ENCODE measurements at places on chromosomes 2 and 18. TPM values are rescaled to one million over a fixed set of nuclear protein-coding genes. Genes with fewer than 3 reads are reported as not detected.

- no peaks in the 10 kb centered on the region for H3K27me3 ChIP-seq
- no peak for DNase-seq
- no peaks in the 10 kb centered on the region for H3K36me3 ChIP-seq
- no peak overlapping the region for H3K27ac ChIP-seq
Observed at GRCh38 chr18:45456090-45457021, 158.9 kb upstream of the SLC14A2 start.

- no peaks in the 10 kb centered on the region for H3K4me1 ChIP-seq
- H3K27ac ChIP-seq, result no peak overlapping the region
- H3K36me3 ChIP-seq, result no peaks in the 10 kb centered on the region
- DNase-seq, result no peak
- H3K4me3 ChIP-seq, result no peak overlapping the region
Observed at GRCh38 chr18:7002107-7002506, 115.5 kb downstream of the LAMA1 start.

Gene UNC50
- total RNA-seq, result 32.7 TPM

GRCh38 chr18:11851806-11852337, 659 bp downstream of the CHMP1B start:
- H3K4me1 ChIP-seq, result peaks cover 29% of the 10 kb centered on the region
- DNase-seq, result peak; percentile 68
- H3K27ac ChIP-seq, result peak overlapping the region; percentile 99
- peaks cover 7% of the 10 kb centered on the region for H3K27me3 ChIP-seq
- peaks cover 10% of the 10 kb centered on the region for H3K36me3 ChIP-seq
- H3K4me3 ChIP-seq, result peak overlapping the region; percentile 99

DNA sequence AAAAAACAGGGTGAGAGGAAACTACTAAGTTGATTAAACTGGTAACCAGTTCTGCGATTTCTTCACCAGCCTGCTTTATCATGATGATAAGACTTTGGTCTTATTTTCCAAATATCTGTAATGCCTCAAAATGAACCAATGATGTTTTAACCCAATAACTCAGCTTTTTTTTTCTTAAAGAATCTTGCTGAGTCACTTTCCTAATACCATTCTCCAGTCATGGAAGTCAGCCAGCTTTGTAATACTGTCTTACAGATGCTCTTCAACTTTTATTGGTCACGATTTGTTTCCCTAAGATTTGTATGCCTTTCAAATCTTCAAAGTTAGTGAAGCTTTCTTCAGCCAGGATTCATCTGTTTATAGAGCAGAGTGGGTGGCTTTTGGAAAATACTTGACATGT, 47.7 kb upstream of the SMIM21 start:
- H3K36me3 ChIP-seq, result no peaks in the 10 kb centered on the region
- H3K4me1 ChIP-seq, result no peaks in the 10 kb centered on the region
- peaks cover 2% of the 10 kb centered on the region for H3K27me3 ChIP-seq
- no peak overlapping the region for H3K4me3 ChIP-seq
- no peak overlapping the region for H3K27ac ChIP-seq

DNA sequence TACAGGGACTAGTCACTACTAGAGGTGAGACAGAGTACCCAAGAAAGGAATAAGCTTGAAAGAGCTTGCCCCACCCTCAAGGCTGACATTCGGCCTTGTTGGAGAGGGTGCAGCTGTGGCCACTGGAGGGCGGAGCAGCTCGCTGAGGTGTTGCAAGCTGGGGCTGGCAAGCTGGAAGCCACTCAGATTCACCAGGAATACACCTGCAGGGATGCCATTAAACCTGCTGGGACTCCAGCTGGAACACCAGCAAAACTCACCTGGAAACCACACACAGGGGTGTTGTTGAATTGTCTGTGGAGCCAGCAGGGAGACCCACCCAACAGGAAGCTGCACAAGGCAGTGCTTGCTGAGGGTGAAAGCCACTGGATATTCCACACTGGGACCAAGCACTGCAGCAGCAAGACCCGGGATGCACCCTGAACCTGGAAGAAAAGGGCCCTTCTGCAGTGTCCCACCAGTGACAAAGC, 26.1 kb downstream of the KCTD18 start:
- no peaks in the 10 kb centered on the region for H3K27me3 ChIP-seq
- H3K4me1 ChIP-seq, result peaks cover 35% of the 10 kb centered on the region
- H3K27ac ChIP-seq, result no peak overlapping the region
- H3K36me3 ChIP-seq, result peaks cover 16% of the 10 kb centered on the region
- no peak overlapping the region for H3K4me3 ChIP-seq

GRCh38 chr2:111670776-111671175, 213.2 kb downstream of the ANAPC1 start:
- H3K36me3 ChIP-seq, result no peaks in the 10 kb centered on the region
- peaks cover 18% of the 10 kb centered on the region for H3K27me3 ChIP-seq
- H3K27ac ChIP-seq, result no peak overlapping the region
- H3K4me1 ChIP-seq, result peaks cover 9% of the 10 kb centered on the region
- no peak overlapping the region for H3K4me3 ChIP-seq

Gene FASTKD2
- 15.7 TPM for total RNA-seq

- no peak for DNase-seq
- H3K4me3 ChIP-seq, result no peak overlapping the region
Observed at GRCh38 chr18:64747803-64748202, 598.9 kb upstream of the LINC00305 start.

GRCh38 chr2:47173986-47174732, 19.1 kb upstream of the STPG4 start:
- H3K4me1 ChIP-seq, result peaks cover 58% of the 10 kb centered on the region
- peak overlapping the region; percentile 94 for H3K4me3 ChIP-seq
- H3K27me3 ChIP-seq, result peaks cover 2% of the 10 kb centered on the region
- peak overlapping the region; percentile 95 for H3K27ac ChIP-seq

GRCh38 chr2:20050104-20050645, 1.3 kb downstream of the LAPTM4A start:
- peak; percentile 49 for DNase-seq
- no peak overlapping the region for H3K4me3 ChIP-seq
- peaks cover 2% of the 10 kb centered on the region for H3K36me3 ChIP-seq
- H3K27me3 ChIP-seq, result peaks cover 7% of the 10 kb centered on the region
- no peak overlapping the region for H3K27ac ChIP-seq

DNA sequence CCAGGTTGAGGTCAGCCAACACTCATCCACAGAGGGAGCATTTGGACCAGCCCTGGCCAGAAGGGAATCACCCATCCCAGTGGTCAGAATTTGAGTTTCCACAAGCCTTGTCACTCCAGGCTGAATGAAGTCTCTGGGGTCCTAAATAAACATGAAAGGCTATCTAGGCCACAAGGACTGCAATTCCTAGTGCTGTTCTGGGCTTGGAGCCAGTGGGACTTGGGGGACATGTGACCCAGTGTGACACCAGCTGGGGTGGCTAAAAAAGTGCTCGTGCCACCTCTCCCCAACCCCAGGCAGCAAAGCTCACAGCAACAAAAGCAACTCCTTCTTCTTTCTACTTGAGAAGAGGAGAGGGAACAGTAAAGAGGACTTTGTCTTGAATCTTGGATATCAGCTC, 91.7 kb downstream of the MDH1 start:
- H3K4me3 ChIP-seq, result no peak overlapping the region
- peaks cover 9% of the 10 kb centered on the region for H3K27me3 ChIP-seq

GRCh38 chr2:18924886-18925285, 335.5 kb upstream of the NT5C1B start:
- H3K36me3 ChIP-seq, result no peaks in the 10 kb centered on the region
- no peak overlapping the region for H3K4me3 ChIP-seq
- H3K27ac ChIP-seq, result no peak overlapping the region

GRCh38 chr18:1466035-1466434, 561.4 kb downstream of the ADCYAP1 start:
- no peaks in the 10 kb centered on the region for H3K36me3 ChIP-seq
- DNase-seq, result no peak
- H3K27me3 ChIP-seq, result no peaks in the 10 kb centered on the region
- no peak overlapping the region for H3K4me3 ChIP-seq
- no peak overlapping the region for H3K27ac ChIP-seq

Gene PCARE
- total RNA-seq, result not detected

Gene CPLX4
- total RNA-seq, result not detected

DNA sequence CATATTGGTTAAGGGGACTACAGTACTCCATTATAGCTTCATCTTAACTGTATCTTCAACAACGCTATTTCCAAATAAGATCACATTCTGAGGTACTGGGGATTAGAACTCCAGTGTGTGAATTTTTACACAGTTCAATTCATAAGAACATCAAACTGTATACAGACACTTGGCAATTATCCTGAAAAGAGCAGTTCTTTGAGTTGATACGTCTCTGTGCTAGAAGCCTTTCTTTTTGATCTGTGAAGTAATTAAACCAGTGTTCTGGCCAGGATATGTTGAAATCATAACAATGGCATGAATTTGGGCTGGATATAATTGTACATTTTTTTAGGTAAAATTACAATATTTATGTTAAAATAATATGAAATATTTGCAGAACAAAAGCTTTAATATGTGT, 93.5 kb upstream of the ITPRID2 start:
- H3K36me3 ChIP-seq, result no peaks in the 10 kb centered on the region
- H3K27ac ChIP-seq, result no peak overlapping the region
- no peak overlapping the region for H3K4me3 ChIP-seq
- no peak for DNase-seq

Gene TP53I3
- total RNA-seq, result 2.7 TPM

Gene COQ10B
- 22.2 TPM for total RNA-seq

Gene STRADB
- 18.9 TPM for total RNA-seq

Gene AGXT
- total RNA-seq, result not detected

GRCh38 chr2:118185210-118186109, 97.2 kb downstream of the INSIG2 start:
- no peaks in the 10 kb centered on the region for H3K27me3 ChIP-seq
- H3K4me3 ChIP-seq, result peak overlapping the region; percentile 87
- H3K36me3 ChIP-seq, result peaks cover 6% of the 10 kb centered on the region
- DNase-seq, result peak; percentile 66
- H3K4me1 ChIP-seq, result peaks cover 23% of the 10 kb centered on the region
- H3K27ac ChIP-seq, result peak overlapping the region; percentile 94

DNA sequence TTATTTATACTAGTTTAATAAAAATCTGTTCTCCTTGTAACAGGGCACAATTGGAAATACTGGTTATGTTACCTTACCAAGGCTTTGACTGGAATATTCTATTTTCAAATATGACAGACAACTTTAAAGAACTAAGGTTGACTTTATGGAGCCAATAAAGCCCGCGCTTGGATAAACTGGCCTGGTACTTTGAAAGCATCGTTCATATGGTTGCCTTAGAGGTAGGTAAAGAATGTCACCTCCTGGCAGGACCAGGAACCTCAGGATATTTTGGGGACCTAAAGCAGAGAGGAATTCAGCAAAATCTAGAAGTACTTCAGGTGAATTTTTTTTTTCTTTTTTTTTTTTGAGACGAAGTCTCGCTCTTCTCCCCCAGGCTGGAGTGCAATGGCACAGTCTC, 71.2 kb upstream of the CREB1 start:
- H3K36me3 ChIP-seq, result no peaks in the 10 kb centered on the region
- no peak overlapping the region for H3K4me3 ChIP-seq
- H3K27me3 ChIP-seq, result no peaks in the 10 kb centered on the region

Gene RAB27B
- total RNA-seq, result 5.2 TPM

All from activated CD4-positive, alpha-beta memory T cell treated with anti-CD3 and anti-CD28 coated beads, Interleukin-2, amount 10 ng/mL, durations not matched to agents 7 days and 5 days (primary cell).